ENCODE measurements at places on chromosomes 2 and 18. TPM values are rescaled to one million over a fixed set of nuclear protein-coding genes. Genes with fewer than 3 reads are reported as not detected.
A peak's percentile ranks its signal among the peaks of the same experiment; 100 is the strongest.

The UGT1A3 gene
- total RNA-seq = not detected

DNA sequence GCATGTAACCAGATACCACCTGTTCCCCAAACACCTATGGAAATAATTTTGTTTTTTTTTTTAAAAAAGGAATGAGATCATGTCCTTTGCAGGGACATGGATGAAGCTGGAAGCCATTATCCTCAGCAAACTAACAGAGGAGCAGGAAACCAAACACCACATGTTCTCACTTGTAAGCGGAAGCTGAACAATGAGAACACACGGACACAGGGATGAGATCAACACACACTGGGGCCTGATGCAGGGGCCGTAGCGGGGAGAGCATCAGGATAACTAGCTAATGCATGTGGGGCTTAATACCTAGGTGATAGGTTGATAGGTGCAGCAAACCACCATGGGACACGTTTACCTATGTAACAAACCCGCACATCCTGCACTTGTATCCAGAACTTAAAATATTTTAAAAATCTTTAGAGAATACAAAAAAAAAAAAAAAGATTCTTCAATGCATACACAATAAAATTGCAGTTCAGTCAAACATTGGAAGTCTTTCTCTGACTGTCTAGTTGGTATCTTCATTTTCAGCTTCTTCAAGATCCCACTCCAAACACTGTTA is 11.6 kb upstream of the CASP10 start:
- no peaks in the 10 kb centered on the region for H3K36me3 ChIP-seq
- no peak for DNase-seq
- H3K4me3 ChIP-seq = no peak overlapping the region
- no peaks in the 10 kb centered on the region for H3K27me3 ChIP-seq
- H3K27ac ChIP-seq = no peak overlapping the region

DNA sequence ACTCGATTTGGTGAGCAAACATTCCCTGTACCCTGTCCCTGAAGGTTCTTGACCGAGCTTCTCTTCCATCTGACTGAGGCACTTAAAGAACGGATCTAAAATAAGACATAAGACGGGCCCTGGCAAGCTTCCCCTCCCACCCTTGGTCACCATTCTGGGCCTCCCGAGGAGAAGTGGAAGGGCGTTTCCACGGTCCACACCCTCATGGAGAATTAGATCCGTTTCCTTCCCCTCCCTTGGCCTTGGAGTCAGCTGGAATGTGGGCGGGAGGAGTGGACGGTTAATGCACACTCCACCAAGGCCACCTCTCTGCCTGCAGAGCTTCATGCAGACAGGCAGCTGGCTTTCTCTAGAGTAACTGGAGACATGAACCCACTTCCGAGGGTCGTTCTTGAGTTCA is 257.3 kb upstream of the APCDD1 start:
- H3K27me3 ChIP-seq = peaks cover 6% of the 10 kb centered on the region
- no peaks in the 10 kb centered on the region for H3K36me3 ChIP-seq
- no peaks in the 10 kb centered on the region for H3K4me1 ChIP-seq
- DNase-seq = no peak

The ACKR3 gene
- 2.3 TPM for total RNA-seq

The ACTG2 gene
- total RNA-seq = not detected

DNA sequence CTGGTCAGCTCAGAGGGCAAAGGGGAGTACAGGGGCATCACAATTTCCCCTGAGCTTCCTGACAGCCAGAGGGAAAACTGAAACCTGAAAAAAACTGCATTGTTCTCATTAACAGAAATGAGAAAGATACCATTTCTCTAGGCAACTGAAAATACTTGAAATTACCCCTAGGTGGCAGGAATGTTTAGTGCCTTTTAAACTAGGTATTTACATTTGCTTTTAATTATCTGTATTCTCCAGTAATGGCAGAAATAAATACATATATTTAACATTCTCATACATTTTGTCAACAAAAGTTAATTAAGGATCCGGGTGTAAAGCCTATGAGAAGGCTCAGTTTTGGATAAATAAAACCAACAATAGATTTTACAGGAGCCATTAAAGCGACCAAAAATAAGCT is 34.5 kb downstream of the RPL31 start:
- DNase-seq = no peak
- H3K27me3 ChIP-seq = peaks cover 19% of the 10 kb centered on the region
- H3K36me3 ChIP-seq = no peaks in the 10 kb centered on the region
- H3K4me3 ChIP-seq = no peak overlapping the region

DNA sequence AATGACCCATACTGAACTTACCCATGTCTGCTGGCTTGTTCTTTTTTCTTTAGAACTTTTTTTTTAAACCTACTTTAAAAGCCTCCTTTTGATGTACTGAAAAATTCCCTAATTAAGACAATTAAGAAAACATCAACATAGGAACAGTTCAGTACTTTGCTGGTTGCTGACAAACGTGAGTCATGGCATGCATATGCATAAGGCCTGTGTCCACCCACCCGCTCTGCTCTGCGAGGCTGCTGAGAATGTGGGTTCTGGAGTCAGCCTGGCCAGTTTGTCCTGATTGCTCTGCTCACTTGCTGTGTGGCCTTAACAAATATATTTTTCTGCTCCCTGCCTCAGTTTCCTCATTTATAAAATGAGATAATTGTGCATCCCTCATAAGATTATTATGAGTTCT is 27.3 kb downstream of the LAMA3 start:
- peaks cover 19% of the 10 kb centered on the region for H3K4me1 ChIP-seq
- peaks cover 22% of the 10 kb centered on the region for H3K27me3 ChIP-seq
- H3K36me3 ChIP-seq = peaks cover 4% of the 10 kb centered on the region

DNA sequence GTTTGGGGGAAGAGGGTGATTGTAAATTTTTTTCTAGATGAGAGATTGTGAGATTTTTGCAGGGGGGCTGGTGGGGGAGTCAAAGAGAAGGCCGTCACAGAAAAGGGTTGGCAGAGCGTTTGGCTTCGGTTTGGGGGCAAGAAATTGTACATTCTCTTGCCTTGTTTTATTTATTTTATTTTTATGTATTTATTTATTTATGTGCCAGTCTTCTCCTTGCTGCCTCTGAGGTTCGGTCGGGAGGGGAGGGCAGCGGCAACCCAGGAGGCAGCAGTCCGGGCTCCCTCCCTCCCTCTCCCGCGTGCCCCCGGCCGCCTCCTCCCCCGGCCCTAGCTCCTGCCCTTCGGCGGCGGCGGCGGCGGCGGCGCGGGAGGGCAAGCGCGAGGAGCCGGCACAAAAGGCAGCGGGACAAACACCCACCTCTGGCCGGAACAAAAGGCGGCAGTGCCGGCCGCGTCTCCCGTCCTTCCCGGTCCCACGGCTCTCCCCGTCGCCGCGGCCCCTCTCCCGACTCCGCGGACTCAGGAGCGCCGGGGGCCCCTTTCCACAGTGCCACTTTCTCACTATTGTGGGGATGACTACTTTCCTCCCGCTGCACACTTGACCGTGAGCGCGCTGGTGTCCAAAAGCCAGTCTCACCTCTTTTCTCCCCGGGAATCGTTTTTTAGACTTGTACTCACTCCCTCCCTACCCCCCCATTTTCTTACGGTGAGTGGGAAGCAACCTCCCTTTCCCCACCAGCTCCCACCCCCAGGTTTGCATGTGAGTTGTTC is 1.2 kb downstream of the BCL11A start:
- peaks cover 29% of the 10 kb centered on the region for H3K4me1 ChIP-seq
- H3K27ac ChIP-seq = no peak overlapping the region
- no peak for DNase-seq
- H3K36me3 ChIP-seq = peaks cover 3% of the 10 kb centered on the region
- peak overlapping the region; percentile 94 for H3K4me3 ChIP-seq

DNA sequence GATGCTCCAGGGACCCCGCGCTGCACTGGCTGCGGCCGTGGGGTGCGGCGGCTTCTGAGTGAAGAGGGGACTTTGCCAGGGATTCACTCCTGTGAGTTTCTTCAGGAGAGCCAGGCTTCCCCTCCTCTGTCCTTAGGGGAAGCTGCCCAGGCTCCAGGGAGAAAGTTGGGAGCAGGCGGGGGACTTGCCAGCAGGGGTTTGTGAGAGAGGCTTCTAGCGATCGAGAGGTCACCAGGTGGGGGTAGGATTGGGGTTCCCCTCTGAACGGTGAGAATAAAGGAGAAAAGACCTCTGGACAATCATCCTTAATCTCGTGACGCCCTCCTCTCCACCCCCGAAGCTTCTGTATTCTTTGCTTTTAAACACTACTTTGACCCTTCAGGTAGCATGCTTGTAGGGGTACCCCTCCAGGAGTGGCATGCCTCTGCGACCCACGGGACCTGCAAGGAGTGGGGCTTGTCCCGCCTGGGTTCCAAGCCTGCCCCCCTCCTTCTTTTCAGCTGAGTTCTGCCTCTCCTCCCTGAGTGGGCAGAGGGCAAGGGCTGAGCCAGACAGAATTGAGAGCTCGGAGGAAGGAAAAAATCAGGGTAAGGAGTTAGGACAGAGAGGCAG is 601 bp downstream of the PROKR1 start:
- H3K4me3 ChIP-seq = peak overlapping the region; percentile 53
- H3K36me3 ChIP-seq = peaks cover 2% of the 10 kb centered on the region
- peaks cover 66% of the 10 kb centered on the region for H3K27me3 ChIP-seq
- no peaks in the 10 kb centered on the region for H3K4me1 ChIP-seq
- no peak for DNase-seq

DNA sequence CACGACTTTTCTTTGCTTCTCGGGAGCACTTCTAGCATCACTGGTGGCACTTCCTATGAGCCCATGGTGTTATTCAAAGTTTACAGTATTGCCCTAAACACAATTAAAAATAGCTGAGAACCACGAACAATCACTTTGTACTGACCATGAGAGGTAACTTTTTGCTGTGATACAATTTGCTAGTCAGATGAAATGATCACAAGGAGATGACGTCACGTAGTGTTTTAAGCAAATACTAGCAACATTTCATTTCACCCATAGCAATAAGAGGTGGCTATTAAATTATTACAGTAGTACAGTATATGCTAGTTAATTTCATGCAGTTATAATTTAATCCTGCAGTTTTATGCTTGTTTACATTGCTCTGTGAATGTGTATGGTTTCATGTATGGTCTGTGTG is 108.9 kb upstream of the DOK6 start:
- no peaks in the 10 kb centered on the region for H3K27me3 ChIP-seq
- no peak overlapping the region for H3K4me3 ChIP-seq
- DNase-seq = no peak
- H3K4me1 ChIP-seq = no peaks in the 10 kb centered on the region

GRCh38 chr2:216629784-216630183 is 3.4 kb upstream of the IGFBP2 start:
- H3K27ac ChIP-seq = no peak overlapping the region
- peaks cover 12% of the 10 kb centered on the region for H3K4me1 ChIP-seq
- no peak overlapping the region for H3K4me3 ChIP-seq
- no peak for DNase-seq

DNA sequence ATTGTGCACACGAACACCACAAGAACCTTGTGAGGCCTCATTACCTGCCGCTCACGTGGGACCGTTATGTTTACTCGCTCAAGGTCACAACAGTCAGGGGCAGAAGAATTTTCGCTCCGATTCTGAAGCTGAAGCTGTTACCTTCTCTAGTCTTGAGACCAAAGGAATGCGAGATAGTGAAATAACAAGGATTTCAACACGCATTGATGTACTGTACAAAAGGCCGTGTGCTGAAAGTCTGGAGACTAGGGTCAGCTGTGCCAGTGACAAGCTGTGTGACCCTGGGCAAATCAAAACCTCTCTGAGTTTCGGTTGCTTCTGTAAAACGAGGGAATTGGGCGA is 583 bp downstream of the NEMP2 start:
- DNase-seq = peak; percentile 32
- H3K4me1 ChIP-seq = peaks cover 28% of the 10 kb centered on the region
- H3K27me3 ChIP-seq = no peaks in the 10 kb centered on the region

GRCh38 chr18:75205514-75206132 is 3.3 kb downstream of the PTGR3 start:
- H3K36me3 ChIP-seq = peaks cover 3% of the 10 kb centered on the region
- H3K27ac ChIP-seq = peak overlapping the region; percentile 82
- no peak for DNase-seq
- H3K27me3 ChIP-seq = no peaks in the 10 kb centered on the region

DNA sequence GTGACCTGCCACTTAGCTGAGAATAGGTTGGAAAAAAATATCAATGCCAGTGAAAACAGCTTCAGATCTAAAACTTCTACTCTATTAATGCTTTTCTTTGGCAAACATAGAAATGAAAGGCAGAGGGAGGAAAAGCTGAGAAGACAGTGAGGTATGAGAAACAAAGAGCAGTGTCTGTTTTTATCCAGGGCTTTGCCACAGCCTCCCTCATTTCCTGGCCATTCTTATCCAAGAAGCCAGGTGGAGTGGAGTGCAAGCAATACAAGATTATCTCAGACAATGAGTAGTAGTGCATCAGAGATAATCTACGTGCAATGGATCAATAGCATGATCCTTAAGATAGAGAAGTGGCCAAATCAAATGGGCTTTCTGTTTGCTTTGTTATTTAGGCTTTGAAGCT is 808.7 kb upstream of the PIK3C3 start:
- H3K4me3 ChIP-seq = no peak overlapping the region
- DNase-seq = no peak
- no peak overlapping the region for H3K27ac ChIP-seq
- H3K4me1 ChIP-seq = no peaks in the 10 kb centered on the region

- no peak overlapping the region for H3K4me3 ChIP-seq
- no peaks in the 10 kb centered on the region for H3K36me3 ChIP-seq
Observed at GRCh38 chr18:66749481-66750035, 145.7 kb upstream of the CDH19 start.

The PAIP2B gene
- total RNA-seq = 2.9 TPM

The KRCC1 gene
- total RNA-seq = 7.8 TPM

DNA sequence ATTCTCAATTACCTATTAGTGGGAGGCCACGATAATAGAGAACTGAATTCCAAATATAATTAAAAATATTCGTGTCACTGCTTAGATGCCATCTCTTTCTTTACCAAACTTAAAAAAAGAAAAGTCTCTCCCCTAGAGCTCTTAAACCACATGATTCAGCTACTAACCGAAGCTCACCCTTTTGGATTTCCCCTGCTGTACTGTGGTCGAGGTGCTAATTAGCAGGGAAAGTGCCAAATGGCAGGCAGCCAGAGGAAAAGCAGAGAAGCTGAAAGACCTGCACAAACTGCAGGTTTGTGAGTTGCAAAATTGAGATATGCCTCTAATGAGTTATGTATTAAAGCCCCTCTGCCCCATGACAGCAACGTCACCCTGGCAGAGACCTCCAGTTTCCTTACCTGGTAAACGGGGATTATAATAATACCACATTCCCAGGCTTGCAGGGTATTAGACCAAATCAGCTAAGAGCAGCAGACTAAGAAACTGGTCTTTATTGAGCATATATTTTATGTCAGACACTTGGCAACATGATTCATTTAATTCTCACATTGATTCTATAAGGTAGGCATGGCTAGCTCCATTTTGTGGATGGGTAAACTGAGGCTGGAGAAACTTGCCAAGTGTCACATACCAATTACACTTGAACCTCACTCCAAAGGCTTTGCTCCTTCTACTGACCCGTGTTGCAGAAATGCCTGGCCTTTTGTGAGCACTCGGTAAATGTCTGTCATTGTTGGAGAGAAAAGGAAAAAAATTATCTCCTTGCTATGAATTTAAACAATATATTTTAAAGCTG is 259.7 kb downstream of the LPIN1 start:
- peak; percentile 48 for DNase-seq
- H3K4me1 ChIP-seq = peaks cover 18% of the 10 kb centered on the region
- no peak overlapping the region for H3K27ac ChIP-seq
- H3K36me3 ChIP-seq = no peaks in the 10 kb centered on the region
- peaks cover 18% of the 10 kb centered on the region for H3K27me3 ChIP-seq

GRCh38 chr2:226483745-226484619 is 315.6 kb downstream of the IRS1 start:
- H3K36me3 ChIP-seq = peaks cover 2% of the 10 kb centered on the region
- H3K4me1 ChIP-seq = peaks cover 5% of the 10 kb centered on the region
- H3K4me3 ChIP-seq = no peak overlapping the region
- H3K27me3 ChIP-seq = peaks cover 31% of the 10 kb centered on the region
- DNase-seq = no peak

GRCh38 chr18:80161781-80162417 is 52.8 kb downstream of the ADNP2 start:
- H3K4me3 ChIP-seq = peak overlapping the region; percentile 41
- H3K36me3 ChIP-seq = peaks cover 2% of the 10 kb centered on the region
- peaks cover 2% of the 10 kb centered on the region for H3K4me1 ChIP-seq
- no peak for DNase-seq
- no peak overlapping the region for H3K27ac ChIP-seq

The DSG1 gene
- total RNA-seq = not detected
